ENCODE measurements at places on chromosomes 11 and 22. TPM values are rescaled to one million over a fixed set of nuclear protein-coding genes. Genes with fewer than 3 reads are reported as not detected.

The MYOD1 gene
- not detected for total RNA-seq

The ARL14EP gene
- 16.3 TPM for total RNA-seq

The L3MBTL2 gene
- total RNA-seq, result 23.5 TPM

The OR51E2 gene
- total RNA-seq, result not detected

The CCDC86 gene
- 14.7 TPM for total RNA-seq

The NXPE4 gene
- not detected for total RNA-seq

The CALCA gene
- total RNA-seq, result not detected

The CCDC34 gene
- 2.5 TPM for total RNA-seq

The CREB3L1 gene
- total RNA-seq, result 0.17 TPM

The CARD16 gene
- 2.2 TPM for total RNA-seq

The PAMR1 gene
- 118 TPM for total RNA-seq

The MAP6 gene
- 8.8 TPM for total RNA-seq

The PES1 gene
- total RNA-seq, result 52.2 TPM

The LGR4 gene
- 23.7 TPM for total RNA-seq

The KCNE3 gene
- 0.50 TPM for total RNA-seq

The SLC35F2 gene
- 23.5 TPM for total RNA-seq

The GLYATL2 gene
- total RNA-seq, result 1.0 TPM

The PNPLA3 gene
- total RNA-seq, result 1.2 TPM

The MTMR2 gene
- total RNA-seq, result 47.2 TPM

The RTN4R gene
- 10.5 TPM for total RNA-seq

The OR51B4 gene
- not detected for total RNA-seq

The GDPD5 gene
- 13.3 TPM for total RNA-seq

The OVOL1 gene
- 2.7 TPM for total RNA-seq

The ABTB2 gene
- total RNA-seq, result 8.0 TPM

The FHIP1B gene
- 27.2 TPM for total RNA-seq

The OR2AT4 gene
- total RNA-seq, result not detected

The OR8H3 gene
- total RNA-seq, result not detected

The SYCE3 gene
- total RNA-seq, result not detected

The MYBPC3 gene
- total RNA-seq, result not detected

The KRTAP5-11 gene
- total RNA-seq, result not detected
